ENCODE measurements at places on chromosomes 13 and 19.
A peak's percentile ranks its signal among the peaks of the same experiment; 100 is the strongest.

- DNase-seq, result no peak
Observed at GRCh38 chr13:41694545-41695301, 237.4 kb downstream of the RGCC start.

DNA sequence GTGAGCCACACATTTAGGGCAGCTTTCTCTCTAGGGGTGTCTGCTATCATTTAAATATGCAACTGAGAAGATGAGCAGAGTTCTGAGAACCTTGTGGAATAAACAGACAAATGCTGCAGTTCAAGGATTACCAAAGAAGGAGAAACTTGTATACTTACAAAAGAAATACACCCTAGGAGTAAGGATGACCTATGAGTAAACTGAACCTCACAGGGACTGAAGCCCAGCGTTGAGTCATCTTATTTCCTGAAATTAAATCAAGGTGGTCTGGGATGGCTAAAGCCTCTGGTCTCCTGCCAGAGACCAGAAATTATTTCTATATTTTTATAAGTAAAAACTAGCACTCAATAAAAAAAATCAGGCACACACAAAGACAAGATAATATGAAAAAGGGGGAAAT is 40.1 kb downstream of the FAM216B start:
- DNase-seq, result no peak

DNA sequence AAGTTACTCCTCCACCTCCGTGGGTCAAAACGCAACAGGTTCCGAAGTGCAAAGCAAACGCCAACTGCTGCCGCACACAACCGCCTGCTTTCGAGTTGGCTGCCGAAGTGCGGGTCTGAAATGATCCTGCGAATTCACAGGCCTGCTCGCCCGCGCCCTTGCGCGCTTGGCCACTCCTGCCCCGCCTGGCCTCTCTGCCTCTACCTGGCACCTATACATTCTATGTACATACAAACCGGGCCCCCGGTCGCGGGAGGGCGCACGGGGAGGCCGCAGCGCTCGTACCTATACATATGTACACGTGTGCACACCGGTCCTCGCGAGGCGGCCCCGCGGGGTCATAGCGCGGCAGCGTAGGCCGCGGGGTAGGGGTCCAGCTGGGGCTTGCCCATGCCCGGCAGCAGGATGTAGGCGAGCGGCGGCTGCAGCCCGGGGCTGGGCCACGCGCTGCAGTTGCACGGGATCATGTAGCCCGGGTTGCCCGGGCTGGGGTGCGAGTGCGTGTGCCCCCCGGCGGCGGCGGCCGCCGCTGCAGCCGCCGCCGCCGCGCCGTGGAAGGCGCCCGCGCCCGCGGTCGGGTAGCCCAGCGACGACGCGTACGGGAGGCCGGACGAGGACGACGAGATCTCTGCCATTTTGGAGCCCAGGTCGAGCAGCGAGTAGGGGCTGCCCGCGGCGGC is 1.3 kb downstream of the SOX21 start:
- no peak for DNase-seq

DNA sequence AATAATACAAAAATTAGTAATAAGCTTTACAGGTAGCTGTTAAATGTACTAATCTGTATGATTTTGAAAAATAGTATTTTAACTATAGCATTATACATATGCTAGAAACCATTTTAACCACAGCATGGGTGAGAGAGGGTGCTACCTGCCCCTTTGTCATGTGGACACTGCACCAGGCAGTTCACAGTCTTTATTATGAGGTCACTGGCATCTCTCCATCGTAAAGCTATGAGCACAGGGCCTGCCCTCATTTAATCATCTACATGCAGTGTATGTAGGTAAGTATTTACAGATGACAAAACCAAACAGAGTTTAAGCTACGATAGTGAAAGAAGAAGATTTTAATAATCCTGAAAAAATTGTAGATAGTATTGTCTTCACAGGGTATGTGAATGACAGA is 21.7 kb downstream of the EDNRB start:
- DNase-seq, result no peak

- DNase-seq, result no peak
Observed at GRCh38 chr13:110352735-110353134, 45.7 kb downstream of the COL4A2 start.

- DNase-seq, result no peak
Observed at GRCh38 chr13:90547272-90547790, 800.2 kb upstream of the MIR17HG start.

DNA sequence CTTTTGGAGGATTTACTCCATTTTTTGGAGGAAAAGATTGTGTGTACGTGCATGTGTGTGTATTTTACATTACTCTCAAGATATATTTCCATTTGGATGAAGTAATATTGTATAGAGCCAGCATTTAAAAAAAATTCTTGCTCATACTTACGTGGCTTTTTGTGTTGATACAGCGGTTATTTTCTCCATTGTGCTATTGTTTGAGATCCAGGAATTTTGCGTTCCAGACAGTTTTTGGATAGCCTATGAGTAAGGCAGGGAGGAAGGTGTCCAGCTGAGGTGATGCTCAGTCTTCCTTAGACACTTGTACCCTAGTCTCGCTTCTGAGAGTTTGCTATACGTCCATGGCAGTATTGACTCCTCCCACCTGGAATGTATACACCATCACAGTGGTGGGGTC is 92.2 kb upstream of the ARHGEF7 start:
- DNase-seq, result no peak

DNA sequence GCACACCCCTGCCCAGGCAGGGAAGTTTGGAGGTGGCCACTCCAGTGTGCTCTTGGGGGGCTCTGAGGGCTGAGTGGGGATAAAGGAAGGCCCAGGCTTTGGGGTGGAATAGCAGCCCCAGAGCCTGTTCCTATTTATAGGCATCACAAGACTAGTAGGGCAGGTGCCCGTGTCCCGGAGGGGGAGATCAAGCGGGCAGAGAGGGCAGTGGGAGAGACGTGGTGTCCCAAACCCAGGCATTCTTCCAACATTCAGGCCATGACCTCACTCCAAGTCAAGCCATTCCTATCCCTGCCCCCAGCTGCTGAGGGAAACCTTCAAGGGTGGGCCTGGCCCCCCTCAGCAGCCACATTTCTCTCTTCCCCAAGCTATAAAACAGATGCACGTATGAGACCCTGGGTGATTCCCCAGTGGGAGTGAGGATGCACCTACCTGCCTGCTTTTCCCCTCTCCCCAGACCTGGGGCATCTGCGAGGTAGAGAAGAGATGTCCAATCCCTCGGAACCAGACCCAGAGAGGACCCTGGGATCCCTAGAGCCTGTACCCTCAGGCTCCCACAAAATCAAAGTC is 3.9 kb downstream of the WIZ start:
- DNase-seq, result no peak

DNA sequence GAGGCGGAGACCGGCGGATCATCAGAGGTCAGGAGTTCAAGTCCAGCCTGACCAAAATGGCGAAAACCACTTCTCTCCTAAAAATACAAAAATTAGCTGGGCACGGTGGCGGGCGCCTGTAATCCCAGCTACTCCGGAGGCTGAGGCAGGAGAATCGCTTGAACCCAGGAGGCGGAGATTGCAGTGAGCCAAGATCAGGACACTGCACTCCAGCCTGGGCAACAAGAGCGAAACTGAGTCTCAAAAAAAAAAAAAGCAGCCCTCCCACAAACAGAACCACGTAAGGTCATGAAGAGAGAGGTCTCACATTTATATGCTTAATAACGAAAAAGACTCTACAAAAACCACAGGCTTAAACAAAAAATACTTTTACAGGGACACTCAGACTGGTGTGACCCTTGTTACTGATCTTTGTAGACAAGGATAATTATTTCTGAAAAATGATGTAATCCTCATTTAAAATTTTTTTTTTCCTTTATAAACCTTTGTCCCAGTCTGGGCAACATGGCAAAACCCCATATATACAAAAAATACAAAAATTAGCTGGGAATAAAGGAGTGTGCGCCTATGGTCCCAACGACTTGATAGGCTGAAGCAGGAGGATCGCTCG is 909 bp upstream of the ZNF77 start:
- DNase-seq, result no peak

- DNase-seq, result no peak
Observed at GRCh38 chr19:45976178-45976577, 2.5 kb upstream of the NOVA2 start.

- DNase-seq, result no peak
Observed at GRCh38 chr13:24083722-24084421, 76.6 kb upstream of the SPATA13 start.

DNA sequence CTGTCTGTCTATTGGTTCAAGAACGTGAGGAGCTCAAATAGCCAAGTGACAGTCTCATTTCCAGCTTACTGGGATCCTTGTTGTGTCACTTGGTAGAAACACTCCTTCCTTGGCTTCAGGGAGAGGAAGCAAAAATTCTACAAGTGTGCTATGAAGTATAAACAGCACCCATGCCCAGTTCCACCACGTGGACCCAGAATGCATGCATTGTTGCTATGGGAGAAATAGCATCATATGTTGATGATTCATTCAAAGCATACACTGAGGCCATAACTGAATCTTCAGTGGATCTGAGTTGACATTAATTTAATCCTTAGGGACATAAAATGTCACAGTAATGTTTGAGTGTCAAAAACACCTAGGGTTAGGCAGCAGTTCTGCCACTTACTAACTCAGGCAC is 199.0 kb upstream of the RXFP2 start:
- DNase-seq, result no peak

DNA sequence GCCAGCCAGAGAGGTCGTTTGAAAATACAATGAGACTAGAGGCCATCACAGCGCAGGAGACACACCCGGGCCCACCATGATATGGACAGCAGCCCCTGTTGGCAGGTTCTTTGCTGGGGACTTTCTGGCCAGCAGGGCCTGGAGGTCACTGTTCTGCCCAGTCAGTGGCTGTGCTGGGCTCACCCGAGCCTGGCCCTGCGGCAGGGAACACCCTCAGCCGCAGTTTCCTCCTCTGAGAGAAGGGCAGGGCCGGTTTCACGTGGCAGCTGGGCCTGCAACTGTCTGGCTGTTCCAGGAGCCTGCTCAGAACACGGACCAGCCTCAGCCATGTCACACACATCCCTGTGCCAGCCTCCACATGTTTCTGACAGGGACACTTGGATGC is 39.4 kb downstream of the ADPRHL1 start:
- DNase-seq, result no peak

DNA sequence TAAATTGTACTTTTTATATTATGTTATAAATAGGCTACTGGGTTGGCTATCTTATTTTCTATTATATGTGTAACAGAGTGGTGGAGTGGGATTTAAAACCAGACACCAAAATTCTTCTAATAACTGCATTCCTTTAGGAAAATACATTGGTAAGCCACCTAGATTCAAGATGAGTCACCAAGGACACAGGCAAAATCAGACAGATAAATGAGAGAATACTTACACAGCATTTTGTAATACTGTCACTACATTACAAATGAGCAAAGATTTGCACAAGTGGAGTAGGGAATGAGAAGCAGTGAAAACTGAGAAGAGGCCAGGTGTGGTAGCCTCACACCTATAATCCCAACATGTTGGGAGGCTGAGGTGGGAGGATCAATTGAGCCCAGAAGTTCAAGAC is 6.2 kb upstream of the SPART start:
- no peak for DNase-seq

GRCh38 chr19:9883231-9883758 is 48.2 kb downstream of the PIN1 start:
- DNase-seq, result no peak

GRCh38 chr19:12995596-12996405 is 526 bp downstream of the NFIX start:
- no peak for DNase-seq

DNA sequence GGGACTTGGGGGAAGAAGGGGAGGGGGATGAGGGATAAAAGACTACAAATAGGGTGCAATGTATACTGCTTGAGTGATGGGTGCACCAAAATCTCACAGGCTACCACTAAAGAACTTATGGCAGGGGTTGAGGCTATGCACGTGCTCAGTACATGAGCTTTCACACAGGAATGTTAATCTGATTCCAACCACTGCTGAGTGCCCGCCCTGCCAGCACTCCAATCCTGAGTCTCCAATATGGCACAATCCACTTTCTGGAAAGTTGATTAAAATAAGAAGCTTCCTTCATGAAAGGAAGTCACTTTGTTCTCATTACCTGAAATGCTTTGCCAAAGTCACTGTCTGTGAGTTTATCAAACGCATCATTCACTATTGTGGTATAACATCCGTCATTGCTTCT is 463.0 kb downstream of the IRS2 start:
- no peak for DNase-seq

GRCh38 chr19:54684527-54684926 is 21.7 kb downstream of the LILRB4 start:
- no peak for DNase-seq

DNA sequence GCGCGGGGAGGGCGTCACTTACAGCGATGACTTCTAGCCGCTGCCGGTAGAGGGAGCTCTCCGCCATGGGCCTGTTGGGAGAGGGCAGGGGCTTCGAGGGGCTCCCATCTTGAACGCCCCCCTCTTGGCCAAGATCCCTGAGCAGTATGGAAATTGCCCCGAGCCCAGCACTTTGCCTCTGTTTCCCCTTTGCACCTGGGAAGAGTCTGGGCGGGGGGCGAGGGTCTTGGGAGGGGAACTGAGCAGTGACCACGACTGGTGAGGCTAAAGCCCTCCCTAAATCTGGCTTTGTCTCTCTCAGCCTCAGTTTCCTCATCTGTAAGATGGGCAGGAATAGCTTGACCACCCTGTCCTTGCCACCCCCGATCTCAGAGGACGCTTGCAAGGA is 2.8 kb downstream of the PALM3 start:
- peak; percentile 55 for DNase-seq

DNA sequence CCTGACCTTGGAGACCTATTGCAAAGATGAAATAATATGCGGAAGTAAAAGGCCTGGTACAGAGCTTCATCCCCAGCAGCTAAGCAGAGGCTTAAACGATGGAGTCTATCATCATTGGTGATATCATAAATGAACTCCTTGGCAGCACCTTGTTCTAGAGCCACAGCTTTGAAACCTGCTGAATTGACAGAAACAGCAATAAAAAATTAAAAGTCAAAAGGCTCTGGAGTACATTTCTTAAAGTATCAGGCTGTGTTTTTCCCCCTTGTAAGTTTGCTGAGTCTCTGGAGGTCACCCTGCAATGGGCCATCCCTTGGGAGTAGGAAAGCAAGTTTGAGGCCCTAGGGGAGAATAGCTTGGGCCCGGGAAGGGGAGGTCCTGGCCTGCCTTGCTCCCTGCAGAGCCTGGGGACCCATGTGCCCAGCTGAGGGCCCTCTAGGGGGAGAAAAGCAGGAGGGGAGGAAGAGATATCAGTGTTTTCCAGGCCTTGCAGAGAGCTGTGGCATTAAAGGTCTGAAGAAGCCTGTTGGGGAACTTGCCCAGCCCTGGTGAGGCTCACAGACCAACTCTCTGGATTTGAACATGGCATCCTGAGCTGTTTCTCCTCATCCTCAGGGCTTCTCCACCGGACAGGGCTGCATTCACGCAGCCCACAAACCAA is 416.1 kb downstream of the ZNF536 start:
- no peak for DNase-seq

GRCh38 chr19:21883516-21883915 is 47.5 kb upstream of the ZNF43 start:
- no peak for DNase-seq

GRCh38 chr19:5993201-5993600 is 15.3 kb upstream of the RANBP3 start:
- no peak for DNase-seq

DNA sequence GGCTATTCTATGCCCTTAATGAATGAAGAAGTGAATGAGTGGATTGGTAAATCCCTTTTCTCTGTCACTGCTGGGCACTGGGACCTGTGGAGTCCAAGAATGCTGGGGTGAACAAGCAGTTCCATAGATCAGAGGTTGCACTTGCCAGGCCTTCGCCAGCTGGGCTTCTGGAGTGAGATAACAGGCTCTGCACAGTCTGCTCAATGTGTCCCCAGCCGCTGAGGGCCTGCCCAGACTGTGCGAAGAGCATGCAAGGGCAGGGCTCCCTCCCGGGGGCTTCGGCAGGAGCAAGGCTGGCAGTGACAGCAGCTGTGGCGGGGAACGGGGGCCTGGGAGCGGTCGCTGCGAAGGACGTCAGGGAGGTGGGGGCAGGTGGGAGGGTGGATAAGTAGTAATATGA is 51.3 kb downstream of the ZNF536 start:
- no peak for DNase-seq
